ENCODE measurements at places on chromosomes 6 and 20. TPM values are rescaled to one million over a fixed set of nuclear protein-coding genes. Genes with fewer than 3 reads are reported as not detected.

The KHDC1L gene
- not detected for total RNA-seq

The LY86 gene
- total RNA-seq, result 2.6 TPM

The DAAM2 gene
- total RNA-seq, result 7.3 TPM

The APOM gene
- total RNA-seq, result 0.91 TPM

- DNase-seq, result no peak
These were observed 75.7 kb downstream of the MRPL14 start for GRCh38 chr6:44051515-44051914.

DNA sequence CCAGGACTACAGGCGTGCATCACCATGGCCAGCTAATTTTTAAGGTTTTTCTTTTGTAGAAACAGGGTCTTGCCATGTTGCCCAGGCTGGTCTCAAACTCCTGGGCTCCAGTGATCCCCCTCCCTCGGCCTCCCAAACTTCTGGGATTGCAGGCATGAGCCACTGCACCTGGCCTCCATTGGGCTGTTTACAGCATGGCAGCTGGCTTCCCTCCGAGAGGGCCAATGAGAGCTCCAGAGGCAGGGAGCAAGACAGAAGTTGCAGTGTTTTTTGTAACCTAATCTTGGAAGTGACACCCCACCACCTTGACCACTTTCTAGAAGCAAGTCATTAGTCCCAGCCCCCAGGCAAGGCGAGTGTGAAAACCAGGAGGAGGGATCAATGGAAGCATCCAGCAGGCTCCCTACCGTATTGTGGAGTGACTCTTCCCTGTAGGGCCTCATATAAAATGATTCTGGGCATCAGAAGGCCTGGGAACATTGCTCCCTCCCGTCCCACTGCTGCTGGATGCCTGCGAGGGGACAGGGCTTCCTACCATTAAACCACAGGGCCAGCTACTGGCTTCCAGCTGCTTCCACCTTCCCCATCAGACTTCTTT is 144.4 kb downstream of the ZDHHC14 start:
- no peak for DNase-seq

- DNase-seq, result no peak
These were observed 130.8 kb downstream of the JPH2 start for GRCh38 chr20:44056010-44056698.

DNA sequence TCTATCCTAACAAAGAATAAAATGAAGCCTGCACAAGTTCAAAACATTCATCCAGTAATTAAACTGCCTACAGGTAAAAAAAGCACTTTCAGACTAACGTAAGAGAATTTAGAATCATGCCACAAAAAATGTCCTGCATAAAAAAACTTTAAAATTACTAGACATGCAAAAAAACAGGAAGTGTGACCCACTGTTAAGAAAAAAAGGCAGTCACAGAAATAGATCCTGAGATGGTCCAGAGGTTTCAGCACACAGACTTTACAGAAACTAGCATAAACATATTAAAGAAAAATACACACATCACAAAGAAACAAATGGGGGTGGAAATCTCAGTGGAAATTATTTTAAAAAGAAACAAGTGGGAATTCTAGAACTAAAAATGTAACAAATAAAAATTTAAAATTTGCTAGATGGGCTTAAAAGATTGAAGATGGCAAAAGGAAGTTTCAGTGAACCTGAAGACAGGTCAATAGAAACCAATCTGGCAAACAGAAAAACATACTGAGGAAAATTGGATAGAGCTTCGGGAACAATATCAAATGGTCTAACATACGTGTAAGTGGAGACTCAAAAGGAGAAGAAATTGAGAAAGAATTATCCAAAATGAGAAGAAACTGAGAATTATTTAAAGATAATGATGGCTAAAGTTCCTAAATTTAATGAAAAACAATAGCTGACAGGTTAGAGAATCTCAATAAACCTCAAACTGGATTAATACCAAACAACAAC is 3.4 kb upstream of the ZNF133 start:
- DNase-seq, result no peak

DNA sequence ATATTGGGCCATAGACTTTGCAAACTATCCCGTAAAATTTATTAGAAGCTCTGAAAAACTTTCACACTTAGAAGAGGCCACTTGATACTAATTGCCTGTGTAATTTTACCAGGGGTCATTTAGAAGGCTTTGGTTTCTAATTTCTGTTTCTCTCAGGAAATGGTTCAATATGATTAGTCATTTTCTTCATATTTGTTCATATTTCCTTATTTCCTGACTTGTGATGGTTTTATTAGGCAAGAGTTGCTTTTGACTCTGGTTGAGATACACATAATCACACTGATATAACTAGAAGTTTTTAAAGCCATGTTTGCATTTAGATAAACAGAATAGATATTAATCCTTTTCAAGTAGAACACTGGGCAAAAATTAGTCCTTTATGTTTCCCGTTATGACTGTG is 11.8 kb upstream of the HBS1L start:
- DNase-seq, result no peak

GRCh38 chr6:127435626-127436220 is 23.5 kb downstream of the KIAA0408 start:
- DNase-seq, result no peak

Measured in cerebellum (tissue), 4 donors.